ENCODE measurements at places on chromosomes 13 and 19. TPM values are rescaled to one million over a fixed set of nuclear protein-coding genes. Genes with fewer than 3 reads are reported as not detected.
A peak's percentile ranks its signal among the peaks of the same experiment; 100 is the strongest.

Gene FCAR
- total RNA-seq: not detected

Gene BCAM
- total RNA-seq: 378 TPM

Gene SULT2B1
- total RNA-seq: 0.79 TPM

Gene SELENOV
- total RNA-seq: 0.78 TPM

Gene ZFP30
- total RNA-seq: 23.6 TPM

Gene NCAN
- total RNA-seq: 0.02 TPM

Gene GARIN5B
- 0.13 TPM for total RNA-seq

Gene CEACAM7
- not detected for total RNA-seq

Gene TNFSF11
- total RNA-seq: not detected

- no peaks in the 10 kb centered on the region for H3K36me3 ChIP-seq
- H3K27ac ChIP-seq: no peak overlapping the region
- no peak for DNase-seq
- H3K4me3 ChIP-seq: no peak overlapping the region
- H3K27me3 ChIP-seq: no peaks in the 10 kb centered on the region
- H3K4me1 ChIP-seq: peaks cover 2% of the 10 kb centered on the region
Observed at GRCh38 chr13:109569958-109570711, 216.2 kb downstream of the IRS2 start.

GRCh38 chr19:30906871-30907270 lies 442.4 kb downstream of the TSHZ3 start:
- H3K4me1 ChIP-seq: peaks cover 12% of the 10 kb centered on the region
- no peak overlapping the region for H3K27ac ChIP-seq
- H3K36me3 ChIP-seq: no peaks in the 10 kb centered on the region
- H3K27me3 ChIP-seq: peaks cover 1% of the 10 kb centered on the region
- no peak overlapping the region for H3K4me3 ChIP-seq
- DNase-seq: no peak

DNA sequence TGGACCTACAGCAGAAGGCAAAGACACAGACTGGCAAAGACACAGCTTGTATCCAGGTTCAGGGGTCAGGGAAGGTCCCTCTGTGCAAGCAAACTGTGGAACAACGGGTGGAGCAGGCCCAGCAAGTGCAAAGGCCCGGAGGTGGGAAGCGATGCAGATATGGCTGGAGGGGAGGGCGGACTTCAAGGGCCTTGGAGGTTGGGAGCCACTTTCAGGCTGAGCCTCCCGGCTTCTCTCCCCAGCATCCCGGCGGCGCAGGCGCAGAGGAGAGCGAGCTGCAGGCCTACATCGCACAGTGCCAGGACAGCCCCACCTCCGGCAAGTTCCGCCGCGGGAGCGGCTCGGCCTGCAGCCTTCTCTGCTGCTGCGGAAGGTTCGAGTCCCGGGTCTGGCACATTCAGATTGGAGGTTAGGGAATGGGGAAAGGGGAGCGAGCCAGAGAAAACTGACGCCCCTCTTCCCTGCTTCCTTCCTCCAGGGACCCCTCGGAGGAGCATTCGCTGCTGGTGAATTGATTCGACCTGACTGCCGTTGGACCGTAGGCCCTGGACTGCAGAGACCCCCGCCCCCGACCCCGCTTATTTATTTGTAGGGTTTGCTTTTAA lies 2.1 kb upstream of the PNPLA6 start:
- no peaks in the 10 kb centered on the region for H3K27me3 ChIP-seq
- H3K36me3 ChIP-seq: peaks cover 8% of the 10 kb centered on the region
- no peak for DNase-seq
- H3K27ac ChIP-seq: peak overlapping the region; percentile 90
- peaks cover 7% of the 10 kb centered on the region for H3K4me1 ChIP-seq

DNA sequence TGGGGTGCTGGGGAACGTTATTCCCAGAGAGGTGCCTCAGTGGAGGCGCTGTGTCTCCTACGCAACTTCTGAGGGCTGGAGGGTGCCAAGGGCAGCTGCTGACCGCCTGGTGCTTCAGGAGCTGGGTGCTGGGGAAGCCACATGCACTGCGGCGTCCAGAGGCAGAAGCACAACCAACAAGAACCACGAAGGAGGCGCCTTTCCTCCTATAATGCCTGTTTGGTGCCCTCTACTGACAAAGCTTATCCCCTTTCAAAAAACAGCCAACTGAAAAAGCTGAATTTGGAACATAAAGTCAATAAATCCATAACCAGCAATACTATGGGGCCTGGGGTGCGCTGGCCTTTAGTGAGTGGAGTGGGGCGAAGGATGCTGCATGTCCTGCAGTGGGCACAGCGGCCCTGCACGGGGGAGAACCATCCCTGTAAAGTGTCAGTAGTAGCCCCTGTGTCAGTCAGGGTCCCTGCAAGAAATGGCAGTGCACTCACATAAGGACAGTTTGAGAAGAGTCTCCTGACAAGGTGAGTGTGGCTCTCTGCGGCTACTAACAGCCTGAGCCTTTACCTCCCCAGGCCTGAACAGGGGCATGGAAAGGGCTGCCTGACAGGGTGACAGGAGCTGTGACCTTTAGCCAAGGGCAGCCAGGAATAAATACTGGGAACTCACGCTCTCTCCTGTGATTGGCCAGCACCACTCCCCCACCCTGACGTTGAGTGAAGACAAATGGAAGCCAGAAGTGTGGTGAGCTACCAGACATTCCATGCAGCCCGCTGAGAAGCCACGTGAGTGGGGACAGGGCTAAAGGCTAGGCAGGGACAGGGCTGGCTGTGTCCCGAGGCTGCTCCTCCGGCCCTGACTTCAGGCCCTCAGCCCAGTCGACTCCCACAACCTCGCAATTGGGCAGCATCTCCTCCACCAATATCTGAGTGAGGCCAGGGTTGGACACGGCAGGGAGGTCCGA lies 4.5 kb upstream of the B3GNT8 start:
- DNase-seq: no peak
- H3K36me3 ChIP-seq: peaks cover 12% of the 10 kb centered on the region
- peaks cover 18% of the 10 kb centered on the region for H3K4me1 ChIP-seq
- no peak overlapping the region for H3K4me3 ChIP-seq
- peak overlapping the region; percentile 30 for H3K27ac ChIP-seq

GRCh38 chr13:42735010-42735409 lies 46.4 kb upstream of the FAM216B start:
- peaks cover 6% of the 10 kb centered on the region for H3K4me1 ChIP-seq
- no peaks in the 10 kb centered on the region for H3K36me3 ChIP-seq
- DNase-seq: no peak
- H3K27ac ChIP-seq: no peak overlapping the region

DNA sequence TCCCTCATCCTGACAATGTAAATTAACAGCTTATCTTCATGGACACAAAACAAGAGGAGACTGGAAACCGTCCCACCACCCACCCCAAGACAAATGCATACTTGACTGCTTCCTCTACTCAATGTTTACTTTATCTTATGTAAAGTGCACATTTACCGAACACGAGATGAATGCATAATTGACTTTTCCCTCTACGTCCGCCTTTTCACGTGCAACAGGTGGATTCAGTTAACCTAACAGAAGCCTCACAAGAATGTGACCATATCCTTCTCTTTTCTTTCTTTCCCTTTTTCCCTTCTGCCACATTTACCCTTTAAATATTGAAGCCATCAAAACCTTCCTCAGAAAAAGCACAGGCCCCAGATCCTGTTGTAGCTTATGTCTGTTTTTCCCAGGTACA lies 468.0 kb downstream of the UQCRFS1 start:
- H3K36me3 ChIP-seq: no peaks in the 10 kb centered on the region
- no peak overlapping the region for H3K27ac ChIP-seq
- H3K4me3 ChIP-seq: no peak overlapping the region
- H3K4me1 ChIP-seq: no peaks in the 10 kb centered on the region
- H3K27me3 ChIP-seq: no peaks in the 10 kb centered on the region

DNA sequence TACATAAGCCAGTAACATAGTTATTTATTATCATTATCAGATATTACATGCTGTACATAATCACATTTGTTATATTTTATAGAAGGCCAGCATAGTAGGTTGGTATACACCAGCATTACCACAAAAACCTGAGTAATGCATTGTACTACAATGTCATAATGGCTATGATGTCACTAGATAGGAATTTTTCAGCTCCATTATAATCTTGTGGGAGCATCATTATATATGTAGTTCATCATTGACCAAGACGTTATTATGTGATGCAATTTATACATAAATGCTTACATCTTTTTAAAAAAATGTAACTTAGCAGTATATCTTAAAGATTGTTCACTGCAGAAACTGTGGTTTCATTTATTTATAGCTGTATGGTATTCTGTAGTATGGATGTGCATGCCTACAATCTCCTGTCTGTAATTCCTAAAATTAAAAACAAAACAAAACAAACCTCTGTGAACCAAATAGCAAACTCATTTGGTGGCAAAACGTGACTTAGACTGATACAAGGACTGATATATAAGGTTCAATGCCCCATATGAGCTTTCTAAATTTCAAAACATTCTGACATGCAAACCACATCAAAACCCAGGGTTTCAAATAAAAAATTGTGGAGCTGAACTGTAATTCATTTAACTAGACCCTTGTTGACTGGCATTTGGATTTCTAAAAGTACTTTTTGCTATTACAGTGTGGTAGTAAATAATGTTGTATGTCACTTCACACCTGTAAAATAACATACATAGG lies 250.9 kb downstream of the DLEU7 start:
- peaks cover 1% of the 10 kb centered on the region for H3K27me3 ChIP-seq
- no peak overlapping the region for H3K27ac ChIP-seq
- no peak overlapping the region for H3K4me3 ChIP-seq
- no peak for DNase-seq
- no peaks in the 10 kb centered on the region for H3K36me3 ChIP-seq

- H3K4me3 ChIP-seq: no peak overlapping the region
- H3K36me3 ChIP-seq: no peaks in the 10 kb centered on the region
- H3K27me3 ChIP-seq: peaks cover 13% of the 10 kb centered on the region
- H3K4me1 ChIP-seq: no peaks in the 10 kb centered on the region
- H3K27ac ChIP-seq: no peak overlapping the region
Observed at GRCh38 chr13:79030513-79030912, 371.6 kb upstream of the OBI1 start.

GRCh38 chr19:31546205-31546960 lies 197.1 kb upstream of the TSHZ3 start:
- no peak overlapping the region for H3K27ac ChIP-seq
- H3K27me3 ChIP-seq: peaks cover 42% of the 10 kb centered on the region
- DNase-seq: no peak

DNA sequence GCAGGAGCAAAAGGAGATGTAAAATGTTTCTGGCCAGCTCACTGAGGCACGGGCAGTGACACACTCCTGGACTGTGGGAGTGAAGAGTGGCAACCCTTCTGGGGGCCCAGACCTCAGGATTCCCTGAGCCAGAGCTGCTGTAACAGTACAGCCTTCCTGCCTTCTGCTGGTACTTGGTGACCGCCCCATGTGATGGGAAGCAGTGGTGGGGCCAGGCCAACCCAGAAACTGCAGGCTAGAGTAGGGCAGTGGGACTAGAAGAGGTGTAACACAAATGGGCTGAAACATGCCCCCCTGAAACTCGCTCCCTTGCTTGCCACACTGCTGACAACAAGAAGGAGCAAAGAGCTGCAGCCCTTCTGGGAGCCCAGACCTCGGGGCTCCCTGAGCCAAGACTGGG lies 217.1 kb upstream of the TRPC4 start:
- no peaks in the 10 kb centered on the region for H3K4me1 ChIP-seq
- no peaks in the 10 kb centered on the region for H3K36me3 ChIP-seq
- no peaks in the 10 kb centered on the region for H3K27me3 ChIP-seq
- no peak overlapping the region for H3K27ac ChIP-seq

GRCh38 chr13:94419925-94420305 lies 59.6 kb downstream of the DCT start:
- H3K4me1 ChIP-seq: peaks cover 18% of the 10 kb centered on the region
- H3K4me3 ChIP-seq: no peak overlapping the region
- no peaks in the 10 kb centered on the region for H3K27me3 ChIP-seq

- peaks cover 5% of the 10 kb centered on the region for H3K36me3 ChIP-seq
- H3K4me1 ChIP-seq: peaks cover 54% of the 10 kb centered on the region
- H3K4me3 ChIP-seq: peak overlapping the region; percentile 35
- peak overlapping the region; percentile 90 for H3K27ac ChIP-seq
- peaks cover 34% of the 10 kb centered on the region for H3K27me3 ChIP-seq
Observed at GRCh38 chr19:39304701-39305571, 8.7 kb downstream of the IFNL1 start.

GRCh38 chr13:41976476-41976875 lies 15.6 kb upstream of the VWA8 start:
- H3K4me3 ChIP-seq: no peak overlapping the region
- no peak overlapping the region for H3K27ac ChIP-seq
- no peaks in the 10 kb centered on the region for H3K36me3 ChIP-seq
- no peaks in the 10 kb centered on the region for H3K27me3 ChIP-seq

- no peak overlapping the region for H3K27ac ChIP-seq
- H3K36me3 ChIP-seq: peaks cover 40% of the 10 kb centered on the region
- no peak for DNase-seq
- no peak overlapping the region for H3K4me3 ChIP-seq
- H3K4me1 ChIP-seq: peaks cover 6% of the 10 kb centered on the region
Observed at GRCh38 chr13:21429211-21429610, 29.9 kb downstream of the ZDHHC20 start.

GRCh38 chr13:40550130-40550529 lies 116.3 kb downstream of the FOXO1 start:
- peaks cover 2% of the 10 kb centered on the region for H3K36me3 ChIP-seq
- no peak overlapping the region for H3K4me3 ChIP-seq

DNA sequence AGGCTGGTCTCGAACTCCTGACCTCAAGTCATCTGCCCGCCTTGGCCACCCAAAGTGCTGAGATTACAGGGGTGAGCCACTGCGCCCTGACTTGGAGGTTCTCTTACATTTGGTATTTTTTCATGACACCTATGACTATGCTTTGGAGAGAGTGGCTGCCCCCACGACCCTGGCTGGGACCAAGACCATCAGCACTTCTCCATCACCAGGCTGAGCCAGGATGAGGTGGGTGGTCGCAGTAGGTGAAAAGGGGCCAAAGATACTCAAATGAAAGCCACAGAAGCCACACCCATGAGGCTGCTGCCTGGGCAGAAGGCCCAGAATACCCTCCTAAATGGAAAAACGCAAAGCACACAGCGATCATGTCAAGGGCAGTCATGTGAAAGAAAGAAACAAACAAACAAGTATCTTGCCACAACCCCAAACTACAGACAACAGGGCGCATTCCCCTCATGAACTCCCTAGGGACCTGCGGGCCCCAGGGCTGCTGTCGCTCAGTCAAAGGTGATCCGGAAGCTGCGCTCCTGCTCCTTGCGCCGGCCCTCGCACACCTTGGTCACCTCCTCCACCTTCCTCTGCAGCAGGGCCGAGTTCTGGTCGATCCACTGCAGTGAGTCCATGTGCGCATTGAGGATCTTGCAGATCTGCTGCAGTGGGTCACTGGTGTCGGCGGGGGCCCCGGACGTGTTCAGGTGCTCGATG lies 11.2 kb upstream of the IL4I1 start:
- peaks cover 28% of the 10 kb centered on the region for H3K36me3 ChIP-seq
- H3K27me3 ChIP-seq: no peaks in the 10 kb centered on the region
- DNase-seq: no peak
- no peaks in the 10 kb centered on the region for H3K4me1 ChIP-seq
- H3K4me3 ChIP-seq: no peak overlapping the region
